DMS 273 treated with DMSO at 0.1 percent for 48 hours (cell line): ENCODE measurements at places on chromosomes 3 and 15.

DNA sequence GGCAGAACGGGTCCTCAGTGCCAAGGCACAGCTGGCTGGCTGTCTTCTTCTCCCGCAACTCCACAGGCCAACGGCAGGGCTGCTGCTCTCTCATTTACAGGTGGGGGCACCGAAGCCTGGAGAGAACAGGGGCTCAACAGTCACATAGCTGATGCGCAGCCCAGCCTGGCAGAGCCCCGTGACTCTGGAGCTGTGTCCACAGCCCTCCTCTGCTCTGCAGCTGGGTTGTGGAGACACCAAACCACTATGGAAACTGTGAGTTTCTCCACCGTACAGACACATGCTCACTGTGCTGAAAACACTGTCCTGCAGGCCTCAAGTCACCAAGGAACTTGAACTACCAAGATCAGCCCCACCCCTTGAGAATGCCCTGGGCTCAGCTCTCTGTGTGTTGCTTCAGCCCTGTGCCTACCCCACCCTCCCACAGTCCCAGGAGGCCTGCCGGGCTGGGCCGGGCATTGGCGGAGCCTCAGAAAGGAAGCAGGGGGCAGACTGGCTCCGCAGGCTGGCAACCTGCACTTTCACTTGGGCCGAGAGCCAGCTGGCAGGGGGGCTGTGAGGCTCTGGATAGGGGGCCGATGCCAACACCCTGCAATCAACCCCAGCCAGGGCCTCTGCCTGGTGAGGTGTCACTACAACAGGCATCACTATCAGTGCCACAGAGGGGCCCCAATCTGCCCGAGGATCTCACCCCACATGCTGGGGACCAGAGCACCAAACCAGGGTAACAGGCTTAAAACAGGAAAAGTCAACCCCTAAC is 113.7 kb upstream of the RPL32 start:
- DNase-seq = no peak

DNA sequence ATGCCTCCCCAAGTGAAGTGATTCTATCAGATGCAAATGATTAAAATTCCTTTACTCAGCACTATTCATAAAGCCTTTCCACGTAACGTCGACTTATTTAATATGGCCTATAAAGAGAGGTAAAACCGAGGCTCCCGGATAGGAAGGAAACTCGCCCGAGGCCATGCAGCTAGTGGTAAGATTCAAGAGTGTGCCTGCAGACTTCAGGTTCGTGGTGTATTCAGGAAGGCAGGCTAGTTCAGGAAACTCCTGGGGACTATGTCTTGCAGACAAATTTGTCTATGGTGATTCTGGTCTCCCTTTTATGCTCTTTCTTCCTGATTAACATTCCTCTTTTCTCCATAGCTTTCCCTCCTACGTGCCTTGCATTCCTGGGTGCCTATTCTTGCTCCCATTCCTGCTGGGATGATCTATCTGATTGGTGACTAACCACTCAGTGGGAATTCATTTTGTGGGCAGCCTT is 150.7 kb downstream of the SST start:
- DNase-seq = no peak

DNA sequence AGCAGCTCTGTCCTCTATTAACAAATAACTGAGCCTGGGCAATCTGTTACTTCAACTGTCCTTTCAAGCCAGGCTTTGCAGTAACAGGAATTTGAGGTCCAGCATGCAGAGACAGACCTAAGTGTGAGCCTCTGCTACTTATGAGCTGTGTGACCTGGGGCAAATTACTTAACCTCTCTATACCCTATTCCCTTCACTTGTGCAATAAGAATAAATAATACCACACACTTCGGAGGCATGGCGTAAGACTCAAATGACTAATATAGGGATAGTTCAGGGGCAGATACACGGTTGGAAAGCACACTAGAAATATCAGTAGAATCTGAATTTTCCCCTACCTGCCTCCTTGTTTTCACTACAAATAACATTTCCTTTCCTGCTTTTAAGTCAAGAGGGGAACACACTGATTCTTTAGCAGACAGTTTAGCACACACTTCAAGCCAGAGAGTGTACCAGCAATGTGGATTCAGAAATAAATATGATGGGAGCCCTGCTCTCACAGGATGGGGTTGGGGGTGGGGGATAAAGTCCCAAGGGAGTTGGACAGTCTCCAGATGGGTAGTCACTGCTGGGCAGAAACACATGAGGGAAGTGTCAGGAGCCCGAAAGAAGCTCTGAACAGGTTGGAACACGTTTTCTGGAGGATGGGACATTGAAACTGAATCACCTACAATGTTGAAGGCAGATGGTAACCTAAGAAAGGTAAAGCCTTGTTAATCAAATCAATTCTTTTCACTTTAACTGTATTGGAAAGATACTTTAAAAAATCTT is 61.8 kb upstream of the RBP1 start:
- DNase-seq = no peak

DNA sequence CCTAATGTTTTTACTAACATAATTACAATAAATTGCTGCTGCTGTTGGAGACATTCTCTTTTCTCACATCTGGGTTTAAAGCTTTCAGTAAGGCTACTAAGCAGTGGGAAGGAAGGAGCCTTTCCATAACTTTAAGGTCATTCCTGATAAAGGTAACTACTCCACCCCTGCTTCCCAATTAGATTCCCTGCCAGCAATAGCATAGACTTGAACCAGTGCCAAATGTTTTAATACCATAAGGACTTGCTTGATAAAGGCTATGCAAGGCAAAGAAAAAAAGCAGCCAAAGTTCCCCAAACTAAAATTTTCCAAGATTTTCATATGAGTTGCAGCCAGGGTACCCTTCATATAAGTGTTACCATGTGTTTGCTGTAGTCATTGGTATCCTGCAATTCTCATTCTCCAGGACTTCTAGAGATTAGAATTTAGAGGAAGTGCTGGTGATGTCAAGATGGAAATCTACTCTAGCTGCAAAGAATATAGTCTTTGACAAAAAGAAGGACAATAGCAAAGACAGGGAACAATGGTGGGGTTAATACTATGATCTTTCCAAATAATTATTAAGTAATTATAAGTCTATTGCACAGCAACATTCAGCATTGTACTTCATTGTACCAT is 106.1 kb downstream of the FILIP1L start:
- DNase-seq = no peak

GRCh38 chr3:121601212-121601812 is 8.1 kb downstream of the FBXO40 start:
- DNase-seq = no peak

DNA sequence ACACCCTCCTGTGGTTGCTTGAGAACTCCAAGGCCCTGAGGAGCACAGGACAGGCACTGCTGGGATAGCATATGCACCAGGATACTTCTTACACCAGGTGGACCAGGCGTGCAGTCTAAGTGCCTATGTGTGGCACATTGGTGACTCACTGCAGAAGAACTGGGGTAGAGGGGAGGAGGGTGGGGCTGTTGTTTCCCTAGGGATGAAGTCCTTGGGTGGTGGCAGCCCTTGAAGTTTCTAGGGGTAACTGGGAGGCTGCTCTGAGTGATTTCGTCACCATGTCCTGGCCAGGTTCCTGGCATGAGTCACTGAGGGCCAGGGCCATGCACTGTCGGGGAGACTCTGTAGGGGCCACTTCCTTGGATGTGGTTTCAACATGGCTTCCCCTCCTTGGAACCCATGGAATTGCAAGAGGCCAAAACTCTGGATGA is 15.9 kb downstream of the MYZAP start:
- DNase-seq = no peak

DNA sequence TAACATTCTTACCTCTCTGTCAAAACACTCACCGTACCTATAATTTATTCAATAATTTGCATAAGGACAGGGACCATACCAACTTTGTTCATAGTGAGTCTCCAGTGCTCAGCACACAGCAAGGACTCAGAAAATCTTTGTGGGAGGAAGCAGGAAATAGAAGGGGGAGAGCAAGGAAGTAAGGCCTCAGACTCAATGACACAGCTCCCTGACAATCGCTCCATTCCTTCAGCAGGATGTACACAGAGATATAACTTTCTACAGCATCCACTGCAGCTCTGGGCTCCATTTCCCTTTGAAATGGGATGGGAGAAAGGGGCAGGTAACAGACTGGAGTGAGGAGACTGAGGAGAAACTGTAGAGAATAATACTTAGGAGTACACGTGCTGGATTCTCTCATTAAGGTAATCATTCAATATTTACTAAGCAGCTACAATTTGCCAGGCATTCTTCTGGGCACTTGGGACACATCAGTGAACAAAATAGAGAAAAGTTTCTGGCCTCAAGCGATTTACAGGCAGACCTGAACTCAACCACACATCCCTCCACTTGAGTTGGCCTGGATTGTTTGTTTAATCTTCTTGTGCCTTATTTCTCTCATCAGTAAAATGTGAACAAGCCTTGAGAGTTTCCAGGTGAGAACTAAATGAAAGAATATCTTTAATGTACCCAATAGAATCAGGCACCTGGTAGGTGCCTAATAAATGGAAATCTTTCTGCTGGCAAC is 330.3 kb upstream of the THBS1 start:
- no peak for DNase-seq

DNA sequence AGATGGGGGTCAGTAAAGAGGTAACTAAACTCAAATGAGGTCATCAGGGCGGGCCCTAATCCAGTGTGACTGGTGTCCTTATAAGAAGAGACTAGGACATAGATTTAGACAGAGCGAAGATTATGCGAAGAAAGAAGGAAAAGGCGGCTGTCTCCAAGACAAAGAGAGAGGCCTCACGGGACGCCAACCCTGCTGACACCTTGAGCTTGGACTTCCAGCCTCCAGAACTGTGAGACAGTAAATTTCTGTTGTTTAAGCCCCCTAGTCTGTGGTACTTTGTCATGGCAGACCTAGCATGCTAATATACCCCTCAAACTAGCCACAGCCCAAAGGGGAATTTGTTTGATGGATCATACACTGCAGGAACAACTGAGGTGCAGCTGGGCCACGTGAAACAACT is 183.0 kb downstream of the ABHD5 start:
- DNase-seq = no peak

- no peak for DNase-seq
These were observed 212.3 kb upstream of the NECTIN3 start for GRCh38 chr3:110859336-110859735.
